ENCODE measurements at places on chromosomes 16 and 17.
A peak's percentile ranks its signal among the peaks of the same experiment; 100 is the strongest.

DNA sequence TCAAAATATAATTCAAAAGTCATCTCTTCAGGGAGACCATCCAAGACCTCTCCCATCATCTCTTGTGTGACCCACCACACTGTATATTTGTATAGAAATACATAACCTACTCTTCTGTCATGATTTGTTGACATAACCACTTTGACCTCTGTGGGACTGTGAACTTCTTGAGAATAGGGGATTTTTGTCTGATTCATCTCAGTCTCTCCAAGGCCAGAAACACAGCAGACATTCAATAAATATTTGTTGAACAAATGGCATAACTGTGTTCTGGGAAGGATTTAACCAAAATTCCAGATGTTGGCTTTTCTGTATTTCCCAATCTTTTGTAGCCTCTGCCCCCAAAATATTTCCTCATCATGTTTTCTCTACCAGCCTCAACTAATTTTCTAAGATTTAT lies 169.7 kb downstream of the CDH11 start:
- DNase-seq: no peak

DNA sequence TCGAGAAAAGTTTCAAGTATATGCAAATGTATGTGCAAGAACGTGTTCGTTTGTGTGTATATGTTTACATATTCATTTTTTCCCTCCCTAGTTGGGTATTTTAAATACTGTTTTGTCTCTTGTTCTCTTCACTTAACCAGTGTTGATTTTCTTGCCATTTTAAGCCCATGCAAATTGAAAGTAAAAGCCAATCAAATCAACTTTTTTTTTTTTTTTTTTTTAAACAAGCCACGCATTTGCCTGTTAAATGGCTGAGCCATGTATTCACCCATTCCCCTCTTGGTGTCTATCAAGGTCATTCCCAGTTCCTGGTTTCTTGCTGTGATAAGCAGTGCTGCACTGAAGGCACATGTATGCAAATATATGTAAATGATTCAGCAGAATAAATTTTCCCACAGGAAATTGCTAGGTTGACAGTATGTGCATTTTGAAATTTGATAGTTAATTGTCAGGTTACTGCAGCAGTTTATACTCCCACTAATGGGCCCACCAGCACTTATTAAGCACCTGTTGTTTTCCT lies 12.2 kb downstream of the ABCC1 start:
- DNase-seq: no peak

- no peak for DNase-seq
These were observed 512 bp upstream of the ADAMTS18 start for GRCh38 chr16:77435272-77435820.

DNA sequence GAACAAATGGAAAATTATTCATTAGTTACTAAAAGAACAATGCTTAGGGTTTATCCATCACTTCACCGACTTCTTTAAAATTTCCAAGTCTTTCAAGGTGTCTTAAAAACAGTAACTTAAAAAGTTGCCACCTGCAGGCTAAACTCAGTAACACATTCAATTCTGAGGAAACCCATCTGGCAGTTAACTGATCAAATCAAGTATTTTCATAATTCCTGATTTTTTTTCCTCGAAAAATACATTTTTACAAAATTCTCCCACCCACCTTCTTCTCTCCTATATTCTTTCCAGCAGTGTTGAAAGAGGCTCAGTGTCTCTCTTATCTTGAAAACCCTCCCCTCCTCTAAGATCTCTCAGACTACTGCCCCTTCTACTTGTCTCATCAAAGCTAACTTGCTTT lies 29.9 kb downstream of the PARN start:
- DNase-seq: no peak

DNA sequence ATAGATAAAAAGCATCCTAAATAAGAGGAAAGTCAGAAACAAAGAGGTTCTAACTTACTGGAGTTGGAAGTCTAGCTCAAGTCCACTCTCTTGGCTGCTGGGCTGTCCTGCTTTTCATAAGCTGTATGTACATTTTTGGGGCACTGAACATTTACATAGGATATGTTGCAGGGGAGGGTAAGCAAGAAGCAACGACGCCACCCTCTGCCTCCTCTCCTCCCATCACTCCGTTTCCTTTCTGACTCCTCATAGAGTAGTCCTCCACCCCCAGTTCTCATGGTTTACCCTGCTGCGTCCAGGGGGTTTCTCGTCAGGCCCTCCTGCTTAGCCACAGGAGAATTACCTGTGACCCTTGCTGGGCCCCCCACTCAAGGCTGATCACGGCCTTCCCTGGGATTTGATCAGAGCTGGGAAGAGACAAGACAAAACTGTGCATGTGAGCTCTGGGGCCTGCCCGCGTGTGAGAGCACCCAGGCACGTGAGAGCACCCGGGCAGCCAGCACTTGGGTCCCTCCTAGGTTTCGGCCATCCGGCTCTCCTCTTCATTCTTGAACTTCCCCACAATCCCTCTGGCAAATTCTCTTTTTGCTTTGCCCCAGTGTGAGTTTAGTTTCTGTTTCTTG lies 37.1 kb downstream of the TMEM11 start:
- no peak for DNase-seq

- no peak for DNase-seq
These were observed 50.1 kb downstream of the LMF1 start for GRCh38 chr16:920717-921116.

GRCh38 chr17:27975146-27976011 lies 67.1 kb upstream of the NLK start:
- DNase-seq: no peak

DNA sequence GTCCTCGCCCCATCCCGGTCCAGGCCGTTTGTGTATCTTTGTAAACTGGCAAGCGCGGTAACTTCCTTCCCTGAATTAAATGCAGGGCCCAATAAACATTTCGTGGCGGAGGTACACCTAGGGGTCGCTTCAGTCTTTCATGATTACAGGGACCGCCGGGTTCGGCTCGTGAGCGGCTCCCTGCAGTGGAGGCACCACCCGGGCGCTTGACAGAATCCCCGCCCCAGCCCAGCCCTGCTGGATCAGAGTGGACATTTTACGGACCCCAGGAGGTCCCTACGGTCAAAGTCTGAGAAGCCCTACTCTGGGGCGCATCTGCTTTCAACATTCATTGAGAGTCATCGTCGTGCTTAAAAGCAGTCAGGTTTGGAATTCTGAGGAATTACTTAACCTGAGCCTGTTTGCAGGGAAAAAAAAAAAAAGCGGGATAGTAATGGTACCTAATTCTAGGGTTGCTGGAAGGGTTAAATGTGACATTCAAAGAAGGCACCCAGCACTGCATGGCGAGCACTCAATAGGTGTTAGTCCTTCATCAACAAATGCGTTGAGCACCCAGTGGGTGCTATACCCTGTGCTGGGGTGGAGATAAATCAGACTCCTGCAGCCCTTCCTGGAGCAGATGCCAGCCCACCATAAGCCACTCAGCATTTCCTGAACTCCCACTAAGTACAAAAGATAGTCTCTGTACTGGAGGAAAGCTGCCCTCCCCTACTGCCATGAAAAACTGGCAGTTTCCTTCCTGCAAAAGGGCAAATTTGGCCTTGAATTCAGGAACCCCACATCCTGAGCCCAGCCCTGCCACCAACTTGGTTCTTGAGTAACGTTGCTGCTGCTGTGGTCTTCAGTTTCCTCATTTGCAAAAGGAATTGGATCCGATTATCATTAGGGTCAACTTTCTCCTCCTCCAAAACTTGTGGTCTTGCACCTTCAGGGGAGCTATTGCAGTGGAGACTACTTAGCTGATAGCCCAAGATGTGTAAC lies 658 bp upstream of the DUSP3 start:
- no peak for DNase-seq

- peak; percentile 36 for DNase-seq
These were observed 3.1 kb downstream of the ITPRIPL2 start for GRCh38 chr16:19116711-19117449.

DNA sequence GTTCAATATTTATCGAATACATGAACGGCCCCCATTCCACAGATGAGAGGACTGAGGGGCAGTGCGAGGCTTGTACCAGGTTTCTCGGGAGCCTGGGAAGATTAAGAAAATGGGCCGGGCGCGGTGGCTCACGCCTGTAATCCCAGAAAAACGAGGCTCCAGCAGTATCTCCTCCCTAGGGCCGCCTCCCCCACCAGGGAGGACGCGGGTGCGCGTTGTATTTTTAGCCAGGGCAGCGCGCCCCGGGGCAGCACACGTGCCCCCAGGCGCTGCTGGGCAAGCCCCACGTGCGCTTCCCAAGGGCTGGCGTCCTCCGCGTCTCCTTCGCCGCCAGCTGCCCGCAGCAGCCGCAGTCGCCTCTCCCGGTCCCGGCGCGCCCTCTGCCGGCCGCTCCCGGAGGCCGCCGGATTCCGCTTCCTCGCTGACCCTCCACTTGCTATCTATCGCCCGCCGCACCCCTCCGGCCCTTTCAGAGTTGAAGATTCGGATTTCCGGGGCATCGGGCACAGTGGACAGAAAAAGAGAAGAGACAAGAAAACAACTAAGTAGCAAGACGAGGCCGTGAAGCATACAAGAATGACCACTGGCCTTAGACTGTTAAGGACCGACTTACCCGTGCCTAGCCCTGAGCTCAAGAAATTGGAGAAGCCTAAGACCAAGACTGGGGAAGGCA lies 1.9 kb upstream of the YBX2 start:
- DNase-seq: no peak

DNA sequence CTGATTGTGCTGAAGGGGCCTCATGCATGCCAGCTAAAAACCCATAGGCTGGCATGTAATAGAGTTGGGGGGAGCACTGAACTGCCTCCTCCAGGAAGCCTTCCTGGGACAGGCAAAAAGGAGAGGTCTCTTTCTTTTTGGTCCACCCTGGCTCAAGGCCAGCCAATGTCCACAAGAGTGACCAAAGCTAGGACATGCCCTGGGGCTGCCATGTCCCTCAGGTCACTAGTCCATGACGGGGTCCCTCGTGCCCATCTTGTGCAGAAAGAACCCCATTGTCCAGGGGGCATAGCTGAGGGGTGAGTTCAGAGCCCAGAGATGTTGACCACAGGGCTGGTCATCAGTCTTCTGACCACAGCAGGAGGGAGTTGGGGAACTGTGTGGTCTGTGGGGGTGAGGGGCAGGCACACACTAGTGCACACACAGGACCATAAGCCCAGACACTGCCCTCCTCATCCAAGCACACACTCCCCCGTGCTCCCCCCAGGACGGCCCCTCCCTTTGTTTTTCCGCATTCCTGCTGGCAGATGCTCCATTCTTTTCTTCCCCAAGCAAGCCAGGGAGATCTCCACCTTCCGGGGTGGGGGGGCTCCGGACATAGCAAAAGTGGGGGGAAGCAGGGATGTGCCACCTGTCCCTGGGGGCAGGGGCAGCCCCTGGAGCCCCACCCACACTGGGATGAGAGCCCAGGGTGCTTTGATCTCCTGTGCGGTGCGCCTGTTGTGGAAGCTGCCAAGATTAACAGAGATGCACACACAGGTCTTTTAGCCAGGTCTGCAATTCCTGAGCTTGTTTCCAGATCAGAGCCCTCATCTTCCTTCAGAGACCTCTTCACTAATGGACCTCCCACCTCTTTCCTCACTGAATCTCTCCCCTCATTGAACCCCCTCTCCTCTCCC lies 25.2 kb upstream of the PHB1 start:
- no peak for DNase-seq

GRCh38 chr16:74738113-74738541 lies 36.5 kb downstream of the FA2H start:
- DNase-seq: no peak

- DNase-seq: no peak
These were observed 136.9 kb downstream of the GRIN2A start for GRCh38 chr16:10045291-10045775.

DNA sequence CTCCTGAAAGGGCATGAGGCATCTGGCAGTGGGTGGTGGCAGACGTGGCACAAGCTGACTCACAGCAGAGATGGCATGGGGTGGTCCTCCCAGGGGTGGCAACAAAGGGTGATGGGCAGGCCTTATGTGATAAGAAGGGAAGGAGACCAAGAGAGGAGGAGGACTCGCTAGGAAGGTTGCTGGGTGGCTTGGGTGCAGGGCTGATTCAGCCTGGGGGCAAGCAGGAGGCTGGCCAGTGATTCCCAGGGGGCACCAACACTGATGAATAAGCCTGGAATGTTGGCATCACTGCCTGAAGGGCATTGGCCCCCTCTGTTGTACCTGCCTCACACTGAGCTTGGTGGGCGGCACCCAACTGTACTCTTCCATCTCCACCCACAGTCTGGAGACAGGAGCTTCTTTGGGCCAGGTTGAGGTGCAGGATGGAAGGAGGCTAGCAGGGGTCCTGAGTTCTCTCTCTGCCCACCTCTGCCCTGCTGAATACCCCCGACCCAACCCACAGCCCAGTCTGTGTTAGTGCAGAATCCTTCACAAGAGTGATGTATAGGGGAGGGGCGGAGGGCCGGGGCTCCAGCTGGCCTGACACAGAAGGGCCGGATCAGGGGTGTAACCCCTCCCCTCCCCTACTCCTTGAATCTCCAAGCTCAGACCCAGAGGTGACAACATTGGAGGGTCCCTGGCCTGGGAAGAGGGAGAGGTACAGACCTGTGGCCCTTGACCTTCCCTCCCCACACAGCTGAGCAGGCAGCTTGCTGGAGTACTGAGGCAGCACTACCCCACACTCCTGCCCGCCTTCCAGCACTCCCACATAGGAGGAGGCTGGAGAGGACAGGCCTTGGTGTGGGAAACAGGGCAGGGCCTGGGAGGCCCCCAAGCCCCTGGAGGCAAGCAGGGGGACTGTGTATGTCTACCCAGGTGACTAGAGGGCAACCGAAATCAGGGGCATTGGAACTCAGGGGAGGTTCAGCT lies 2.6 kb downstream of the STAC2 start:
- no peak for DNase-seq

DNA sequence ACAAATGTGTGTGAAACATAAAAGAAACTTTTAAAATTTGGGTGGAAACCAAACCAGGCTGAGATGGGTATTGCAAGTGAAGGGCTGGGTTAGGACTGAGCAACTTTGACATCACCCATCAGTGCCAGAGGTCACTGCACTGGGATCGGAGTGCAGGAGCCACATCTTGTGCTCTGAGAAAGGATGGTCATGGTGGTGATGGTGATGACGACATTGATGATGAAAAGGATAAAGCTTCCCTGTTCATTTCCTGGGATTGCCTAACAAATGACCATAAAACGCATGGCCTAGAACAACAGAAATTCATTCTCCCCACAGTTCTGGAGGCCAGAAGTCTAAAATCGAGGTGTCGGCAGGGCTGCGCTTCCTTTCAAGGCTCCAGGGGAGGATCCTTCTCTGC lies 324.0 kb downstream of the MAF start:
- DNase-seq: no peak

- DNase-seq: no peak
These were observed 24.3 kb upstream of the ADGRG1 start for GRCh38 chr16:57604177-57604576.

- DNase-seq: no peak
These were observed 5.1 kb downstream of the LYRM9 start for GRCh38 chr17:27888067-27888466.

- no peak for DNase-seq
These were observed 9.0 kb downstream of the CRK start for GRCh38 chr17:1447052-1447451.

GRCh38 chr16:83542491-83542890 lies 265.3 kb upstream of the HSBP1 start:
- no peak for DNase-seq

- DNase-seq: no peak
These were observed 1.0 kb upstream of the CPD start for GRCh38 chr17:30377574-30378240.

GRCh38 chr16:85029981-85030401 lies 2.4 kb downstream of the KIAA0513 start:
- DNase-seq: no peak

Measured in LNCaP clone FGC (cell line).